Stimulated activated CD4-positive, alpha-beta T cell treated with anti-CD3 and anti-CD28 coated beads, Interleukin-4, amount 100 ng/mL, for 48 hours (primary cell): ENCODE measurements at places on chromosomes 4 and X.

- no peak for DNase-seq
These were observed 436.6 kb downstream of the SPRY1 start for GRCh38 chr4:123833171-123833643.

- no peak for DNase-seq
These were observed 78.1 kb upstream of the FSTL5 start for GRCh38 chr4:162241857-162242256.

DNA sequence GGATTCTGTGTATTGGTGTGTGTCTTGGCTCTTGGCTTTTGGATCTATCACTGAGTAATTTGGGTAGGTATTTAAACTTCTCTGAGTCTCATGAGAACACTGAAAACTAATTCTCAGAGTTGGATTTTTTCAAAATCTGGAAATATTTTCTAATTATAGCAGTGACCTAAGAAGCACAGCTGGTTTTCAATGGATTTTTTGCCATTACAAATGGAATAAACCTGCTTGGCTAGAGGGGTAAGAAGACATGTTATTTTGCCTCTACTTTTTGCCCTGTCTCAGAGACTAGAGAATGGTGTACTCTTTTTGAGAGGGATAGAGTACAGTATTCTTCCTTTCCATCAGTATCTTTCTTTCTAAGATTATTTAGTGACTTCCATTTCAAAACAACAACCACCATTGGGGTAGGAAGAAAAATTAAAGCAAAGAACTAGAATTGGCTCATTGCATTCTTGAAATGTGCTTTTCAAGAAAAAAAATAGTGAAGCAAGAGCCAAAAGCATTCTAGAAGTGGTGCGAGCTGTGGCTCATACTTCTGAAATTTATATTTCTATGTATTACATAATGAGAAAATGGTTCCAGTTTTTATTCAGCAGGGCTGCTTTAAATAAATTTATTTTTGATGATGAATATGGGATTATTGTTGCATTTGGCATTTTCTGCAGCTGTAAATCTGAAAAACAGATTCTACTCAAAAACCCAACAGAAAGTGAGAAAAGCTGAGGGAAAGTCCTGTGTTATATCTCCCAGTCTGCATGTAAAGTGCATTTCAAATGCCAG, 850.2 kb upstream of the SLIT2 start:
- no peak for DNase-seq

- no peak for DNase-seq
These were observed 64.4 kb upstream of the VCX3A start for GRCh38 chrX:6599230-6599860.

GRCh38 chr4:6909970-6910339, 329 bp downstream of the TBC1D14 start:
- no peak for DNase-seq

- DNase-seq: no peak
These were observed 354.0 kb upstream of the BOD1L1 start for GRCh38 chr4:13981499-13981898.
